NCI-H1105 treated with DMSO at 0.1 percent for 48 hours (cell line): ENCODE measurements at places on chromosomes 2 and 18.

GRCh38 chr2:84290537-84290936, 168.5 kb downstream of the SUCLG1 start:
- no peak for DNase-seq

- DNase-seq, result no peak
Observed at GRCh38 chr2:184945326-184945725, 347.0 kb downstream of the ZNF804A start.

- no peak for DNase-seq
Observed at GRCh38 chr2:74528600-74529356, 728 bp downstream of the AUP1 start.

- no peak for DNase-seq
Observed at GRCh38 chr2:224885836-224886547, 156.3 kb downstream of the DOCK10 start.

- no peak for DNase-seq
Observed at GRCh38 chr18:48790869-48791635, 159.7 kb downstream of the SMAD7 start.

DNA sequence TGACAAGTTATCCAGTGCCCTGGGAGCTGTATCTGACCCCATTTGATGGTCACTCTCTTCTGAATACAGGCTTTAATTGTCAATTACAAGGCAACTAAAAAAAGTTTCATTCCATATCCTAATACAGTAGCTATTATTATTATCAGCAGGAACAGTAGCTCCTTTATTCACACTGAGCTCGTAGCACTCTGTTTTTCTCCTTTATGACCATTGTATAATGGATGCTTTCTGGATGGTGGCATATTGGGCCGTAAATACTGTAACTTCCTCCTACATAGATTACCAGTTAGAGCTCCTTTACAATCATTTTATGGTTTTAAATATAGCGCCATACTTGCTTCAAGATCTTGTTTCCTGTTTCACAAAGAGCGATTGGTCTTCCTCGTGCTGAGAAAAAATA, 1040.3 kb downstream of the TSN start:
- DNase-seq, result no peak

- no peak for DNase-seq
Observed at GRCh38 chr2:40470822-40471813, 19.2 kb upstream of the SLC8A1 start.

DNA sequence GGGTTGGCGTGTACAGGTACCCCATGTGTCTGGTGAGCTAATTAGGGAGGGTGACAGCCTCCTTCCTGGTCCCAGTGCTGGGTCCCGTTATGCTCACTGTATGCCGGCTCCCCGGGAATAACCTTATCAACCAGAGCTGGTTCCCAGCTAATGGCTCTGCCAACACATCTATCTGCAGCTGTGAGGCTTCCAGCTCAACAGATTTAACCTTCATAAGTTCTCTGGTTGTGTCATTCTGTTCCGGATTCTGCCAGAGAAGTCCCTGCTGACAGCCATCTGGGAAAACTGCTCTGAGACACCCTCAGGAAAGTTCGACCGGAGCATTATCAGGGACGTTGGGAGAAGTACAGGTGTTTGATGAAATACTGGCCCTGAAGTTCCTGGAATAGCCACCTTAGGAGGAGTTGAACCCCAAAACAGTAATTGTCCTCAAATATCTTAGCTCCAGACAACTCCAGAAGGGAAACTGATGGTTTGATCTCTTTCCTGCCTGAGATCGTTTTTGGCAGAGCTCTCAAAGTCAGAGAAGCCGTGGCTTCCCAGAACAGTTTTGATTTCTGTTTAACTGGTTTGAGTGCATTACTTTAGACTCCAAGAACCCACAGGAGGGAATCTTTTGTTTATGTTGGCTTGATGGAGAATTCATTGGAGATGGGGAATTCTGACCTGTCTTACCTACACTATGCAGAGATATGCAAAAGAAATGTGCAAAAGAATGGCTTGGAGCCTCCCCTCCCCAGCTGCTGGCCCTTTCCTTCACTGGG, 39.4 kb upstream of the TXNDC2 start:
- no peak for DNase-seq

- no peak for DNase-seq
Observed at GRCh38 chr2:132953771-132954170, 283.8 kb upstream of the LYPD1 start.

GRCh38 chr2:229675569-229675968, 38.8 kb downstream of the DNER start:
- DNase-seq, result no peak

DNA sequence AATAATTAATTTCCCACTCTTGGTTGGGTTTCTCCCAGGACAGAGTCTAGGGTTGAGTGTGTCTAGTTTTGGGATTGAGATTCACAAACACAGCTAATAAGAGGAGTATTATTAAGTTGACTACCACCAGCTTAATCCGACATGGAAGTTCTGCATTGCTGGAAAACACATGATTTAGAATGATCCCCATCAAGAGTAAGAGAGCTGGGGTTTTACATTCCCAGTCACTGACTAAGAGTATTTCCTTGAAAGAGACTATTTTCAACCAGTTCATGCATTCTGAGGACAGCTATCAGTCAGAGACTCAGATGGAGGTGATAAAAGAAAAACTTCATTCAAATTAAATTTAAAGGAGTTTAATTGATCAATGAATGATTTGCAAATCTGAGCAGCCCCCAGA, 334.6 kb upstream of the LRATD1 start:
- no peak for DNase-seq

GRCh38 chr2:173588931-173589369, 234.3 kb downstream of the CDCA7 start:
- DNase-seq, result no peak

DNA sequence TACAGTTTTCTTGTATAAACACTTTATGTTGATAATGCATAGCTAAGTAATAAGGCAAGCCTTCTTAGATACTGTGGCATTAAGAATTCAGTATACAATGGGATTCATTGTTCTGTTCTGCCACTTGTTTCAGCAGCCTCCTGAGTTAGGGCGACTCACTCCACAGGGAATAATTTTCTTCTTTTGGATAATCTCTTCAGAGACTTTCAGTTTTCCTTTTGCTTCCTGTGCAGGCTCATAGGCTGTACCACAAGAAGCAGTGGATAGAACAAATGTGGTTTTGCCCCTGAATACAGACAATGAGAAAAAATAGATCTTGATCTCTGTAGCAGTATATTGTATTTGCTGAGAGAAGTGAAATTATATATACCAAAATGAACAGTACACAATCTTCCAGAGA, 298.0 kb downstream of the ZNF407 start:
- no peak for DNase-seq

DNA sequence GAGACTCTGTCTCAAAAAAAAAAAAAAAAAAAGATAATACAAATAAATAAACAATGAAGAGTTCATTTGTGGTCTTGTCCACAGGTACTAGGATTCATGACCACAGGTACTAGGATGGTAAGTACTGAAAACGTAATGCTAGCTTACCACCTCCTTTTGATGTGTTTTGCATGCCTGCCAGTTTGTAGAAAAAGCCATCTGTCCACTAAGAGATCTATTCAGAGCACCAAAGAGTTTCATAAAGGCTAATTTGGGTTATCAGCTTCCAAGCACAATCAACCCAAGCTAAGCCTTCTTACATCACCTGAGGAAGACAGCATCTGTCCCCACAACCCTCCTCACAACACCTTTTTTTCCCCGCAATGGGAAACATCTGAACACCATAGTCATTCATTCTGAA, 477.2 kb downstream of the ZEB2 start:
- DNase-seq, result no peak

DNA sequence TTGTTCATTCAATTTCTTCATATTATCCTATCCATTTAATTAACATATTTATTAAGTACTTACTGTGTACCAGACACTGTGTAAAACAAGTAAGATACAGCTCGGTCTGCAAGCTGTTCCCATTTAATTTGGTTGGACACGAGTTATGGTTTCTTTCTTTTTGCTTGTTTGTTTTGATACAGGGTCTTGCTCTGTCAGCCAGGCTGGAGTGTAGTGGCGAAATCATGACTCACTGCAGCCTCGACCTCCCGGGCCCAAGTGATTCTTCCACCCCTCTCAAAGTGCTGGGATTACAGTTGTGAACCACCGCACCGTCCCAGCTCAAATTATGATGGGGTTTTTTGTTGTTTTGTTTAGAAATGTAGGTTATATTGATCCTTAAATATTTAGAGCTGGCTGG, 9.0 kb downstream of the CYBRD1 start:
- DNase-seq, result no peak

DNA sequence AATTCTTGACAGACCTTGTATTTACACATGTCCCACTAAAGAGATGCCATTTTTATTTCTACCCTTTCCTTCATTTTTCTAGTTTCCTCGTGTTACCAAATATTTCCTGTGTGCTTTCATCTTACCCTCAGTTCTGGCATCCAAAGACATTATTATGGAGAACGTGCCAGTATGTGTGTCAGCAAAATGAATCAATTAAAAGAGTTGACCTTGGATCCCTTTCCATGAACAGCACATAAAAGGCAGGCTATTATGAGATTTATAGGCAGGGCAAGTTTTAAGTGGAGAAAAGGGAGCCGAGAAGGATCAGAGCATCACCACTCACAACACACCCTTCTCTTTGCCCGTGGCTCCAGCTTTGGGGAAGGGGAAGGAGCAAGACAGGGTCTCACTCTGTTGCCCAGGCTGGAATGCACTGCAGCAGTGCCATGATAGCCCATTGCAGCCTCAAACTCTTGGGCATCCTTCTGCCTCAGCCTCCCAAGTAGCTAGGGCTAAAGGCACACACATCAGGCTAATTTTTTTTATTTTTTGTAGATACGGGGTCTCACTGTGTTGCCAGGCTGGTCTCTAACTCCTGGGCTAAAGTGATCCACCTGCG, 149.9 kb downstream of the GFPT1 start:
- no peak for DNase-seq

GRCh38 chr2:164205347-164205746, 415.9 kb downstream of the GRB14 start:
- DNase-seq, result no peak

GRCh38 chr2:21104030-21104660, 19.6 kb upstream of the TDRD15 start:
- DNase-seq, result no peak

- no peak for DNase-seq
Observed at GRCh38 chr2:238820916-238821315, 27.0 kb upstream of the TWIST2 start.

DNA sequence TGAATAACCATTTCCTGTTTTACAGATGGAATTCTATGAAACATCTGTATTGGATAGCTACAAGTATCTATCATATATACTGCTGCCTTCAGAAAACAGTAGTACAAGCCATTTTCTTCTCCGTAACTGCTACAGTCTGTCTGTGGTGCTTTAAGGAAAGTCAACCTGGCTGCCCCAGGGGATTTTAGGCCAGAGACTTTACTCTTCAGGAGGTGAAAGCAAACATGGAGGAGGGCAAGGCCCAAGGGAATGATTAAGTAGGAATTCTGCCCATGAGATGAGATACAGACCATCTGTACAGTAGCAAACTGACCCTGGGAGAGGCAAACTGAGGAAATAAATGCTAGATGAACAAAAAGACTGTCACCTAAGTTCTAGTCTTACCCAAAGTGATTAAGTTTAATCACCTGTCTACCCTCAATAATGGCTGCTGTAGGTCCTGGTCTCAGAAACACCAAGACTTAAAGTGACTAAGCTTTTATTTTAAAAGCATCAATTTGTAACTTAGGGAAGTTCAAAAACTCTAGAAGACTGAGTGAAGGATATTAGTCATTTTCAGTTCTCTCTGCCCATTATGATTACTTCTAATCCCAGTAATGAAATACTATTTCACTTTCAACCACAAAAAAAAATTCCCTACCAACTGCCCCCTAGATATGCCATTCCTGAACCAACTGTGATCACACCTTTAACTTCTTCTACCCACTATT, 14.8 kb downstream of the MBD2 start:
- no peak for DNase-seq

DNA sequence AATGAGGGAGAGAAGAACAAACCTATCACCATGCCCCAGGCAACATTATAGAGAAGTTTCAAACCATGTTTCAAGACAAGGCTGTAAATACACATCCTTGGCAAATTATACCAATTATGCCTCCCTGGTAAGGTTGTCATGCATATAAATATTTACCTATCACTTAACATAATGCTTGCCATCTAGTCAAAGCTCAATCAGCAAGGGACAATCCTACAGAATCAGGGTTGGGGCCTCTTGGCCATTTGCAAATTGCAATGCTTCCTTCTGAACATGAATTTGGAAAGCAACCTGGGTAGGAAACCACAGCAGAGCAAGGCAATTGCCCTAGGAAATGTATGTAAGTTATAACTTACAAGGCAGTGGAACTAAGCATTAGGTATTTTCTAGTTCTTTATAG, 907.2 kb upstream of the CDH2 start:
- peak; percentile 71 for DNase-seq

DNA sequence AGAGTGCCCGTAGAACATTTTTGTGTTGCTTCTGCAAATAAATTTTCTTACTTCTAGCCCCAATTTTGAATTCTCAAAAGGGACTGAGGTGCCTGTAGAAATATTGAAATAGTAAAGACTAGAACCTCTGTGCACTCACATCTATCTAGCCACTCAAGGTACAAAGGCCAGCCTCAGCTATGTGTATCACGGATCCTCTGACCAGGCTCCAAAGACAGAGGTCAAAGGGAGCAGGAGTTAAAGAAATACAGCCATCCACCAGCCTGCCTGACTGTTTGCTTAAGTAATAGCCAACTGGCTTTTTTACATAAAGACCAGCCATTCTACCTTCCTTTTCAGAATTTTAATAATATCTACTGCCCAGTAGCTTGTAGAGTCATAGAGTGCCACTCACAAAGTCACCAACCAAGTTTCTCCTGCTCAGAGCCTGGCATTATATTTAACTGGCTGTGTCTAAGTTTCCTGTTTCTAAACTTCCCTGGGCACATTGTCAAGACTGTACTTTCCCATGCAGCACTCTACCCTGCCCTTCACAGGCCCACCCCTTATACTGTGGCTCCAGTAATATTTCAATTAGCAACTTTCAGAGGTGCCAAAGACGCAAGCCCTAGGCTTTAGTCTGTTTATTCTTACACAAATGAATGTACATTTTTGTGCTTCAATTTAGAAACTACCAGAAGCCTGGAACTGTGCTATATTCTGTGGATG, 338.3 kb upstream of the NT5C1B start:
- DNase-seq, result no peak

DNA sequence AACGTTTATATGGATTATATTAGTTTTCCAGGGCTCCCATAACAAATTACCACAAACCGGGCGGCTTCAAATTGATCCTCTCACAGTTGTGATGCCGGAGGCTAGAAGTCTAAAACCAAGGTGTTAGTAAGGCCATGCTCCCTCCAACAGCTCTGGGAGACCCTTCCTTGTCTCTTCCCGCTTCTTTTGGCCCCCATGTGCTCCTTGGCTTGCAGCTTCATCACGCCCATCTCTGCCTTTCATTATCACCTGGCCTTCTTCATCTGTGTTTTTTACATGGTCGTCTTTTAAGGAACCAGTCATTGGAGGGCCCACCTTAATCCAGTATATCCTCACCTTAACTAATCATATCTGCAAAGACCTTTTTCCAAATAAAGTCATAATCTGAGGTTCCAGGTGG, 13.9 kb downstream of the MAPRE2 start:
- no peak for DNase-seq

GRCh38 chr18:63539904-63540510, 2.2 kb upstream of the SERPINB12 start:
- DNase-seq, result no peak
